ENCODE measurements at places on chromosomes 7 and 10.

GRCh38 chr7:117950601-117951260 is 77.5 kb upstream of the CTTNBP2 start:
- DNase-seq, result no peak

- peak; percentile 65 for DNase-seq
These were observed 12.7 kb upstream of the LARP4B start for GRCh38 chr10:944034-944831.

- no peak for DNase-seq
These were observed 45.3 kb downstream of the RGS10 start for GRCh38 chr10:119497243-119497642.

- DNase-seq, result no peak
These were observed 176.7 kb downstream of the EMX2 start for GRCh38 chr10:117718986-117719920.

- peak; percentile 47 for DNase-seq
These were observed 68.9 kb downstream of the MYOF start for GRCh38 chr10:93413252-93413689.

GRCh38 chr10:49139028-49139845 is 5.4 kb upstream of the FAM170B start:
- no peak for DNase-seq

DNA sequence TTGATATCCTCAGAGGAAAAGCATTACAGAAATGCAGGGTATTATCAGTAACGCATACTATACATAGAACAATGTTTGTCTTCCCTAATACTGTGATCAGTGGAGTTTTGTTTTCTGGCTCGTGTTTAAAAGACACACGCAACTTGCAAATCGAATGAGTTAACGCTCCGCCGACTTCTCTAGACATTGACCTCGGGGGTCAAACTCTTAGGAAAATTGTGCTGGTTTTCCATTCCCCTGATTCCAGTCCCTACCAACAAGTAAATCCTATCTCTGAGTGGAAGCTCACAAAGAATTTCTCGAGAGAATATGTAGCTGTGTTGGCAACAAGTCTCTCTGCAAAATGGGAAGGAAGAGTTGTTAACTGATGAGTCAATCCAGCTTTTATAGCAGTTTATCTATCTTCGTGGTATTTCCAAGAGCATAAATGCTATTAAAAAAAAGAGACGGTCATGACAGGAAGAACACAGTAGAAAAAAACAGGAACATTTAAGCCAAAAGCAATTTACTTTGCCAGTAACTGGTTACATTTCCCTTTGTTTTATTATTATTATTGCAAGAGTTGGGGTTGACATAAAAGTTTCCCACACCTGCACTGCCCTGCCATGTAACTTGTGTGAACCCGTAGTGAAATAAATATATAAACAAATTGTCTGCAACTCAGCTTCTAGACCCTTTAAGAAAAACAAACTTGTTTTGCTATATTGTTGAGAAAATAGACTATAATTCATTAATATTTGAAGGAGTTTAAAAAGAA is 144.4 kb downstream of the ARID5B start:
- no peak for DNase-seq

- DNase-seq, result no peak
These were observed 64.7 kb upstream of the DUSP5 start for GRCh38 chr10:110432814-110433565.

DNA sequence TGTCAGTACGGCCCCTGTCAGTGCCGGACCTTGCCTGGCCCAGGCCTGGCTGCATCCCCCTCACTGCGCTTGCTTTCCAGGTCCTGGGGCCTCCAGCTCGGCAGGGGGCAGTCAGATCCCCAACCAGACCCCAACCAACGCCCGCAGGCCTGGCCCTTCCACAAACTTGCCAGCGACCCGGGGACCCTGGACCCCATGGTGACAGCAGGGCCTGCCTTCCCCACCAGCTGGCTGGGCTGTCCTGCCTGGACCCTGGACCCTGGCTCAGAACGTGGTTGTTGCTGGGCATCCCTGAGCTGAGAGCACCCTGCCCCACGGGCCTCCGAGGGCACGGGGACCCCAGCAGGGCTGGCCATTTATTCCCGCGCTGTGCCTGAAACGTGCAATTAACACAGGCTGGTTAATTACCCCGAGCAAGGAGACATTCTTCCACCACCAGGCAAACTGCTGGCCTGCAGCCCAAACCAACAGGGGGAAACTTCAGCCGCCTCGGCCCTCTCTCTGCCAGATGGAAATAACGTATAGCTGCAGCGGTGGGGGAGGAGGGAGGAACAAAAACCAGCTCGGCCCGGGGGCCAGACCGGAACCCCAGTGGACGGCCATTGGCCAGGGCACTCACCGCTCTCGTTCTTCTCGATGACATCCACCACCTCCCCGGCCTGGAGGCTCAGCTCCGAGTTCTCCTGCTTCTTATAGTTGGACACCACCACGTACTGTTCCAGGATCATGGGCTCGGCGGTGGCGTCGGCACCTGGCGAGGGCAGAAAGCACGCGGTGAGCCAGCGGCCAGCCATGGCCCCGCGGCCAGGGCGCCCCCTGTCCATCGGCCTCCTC is 167.1 kb downstream of the NEURL1 start:
- peak; percentile 17 for DNase-seq

DNA sequence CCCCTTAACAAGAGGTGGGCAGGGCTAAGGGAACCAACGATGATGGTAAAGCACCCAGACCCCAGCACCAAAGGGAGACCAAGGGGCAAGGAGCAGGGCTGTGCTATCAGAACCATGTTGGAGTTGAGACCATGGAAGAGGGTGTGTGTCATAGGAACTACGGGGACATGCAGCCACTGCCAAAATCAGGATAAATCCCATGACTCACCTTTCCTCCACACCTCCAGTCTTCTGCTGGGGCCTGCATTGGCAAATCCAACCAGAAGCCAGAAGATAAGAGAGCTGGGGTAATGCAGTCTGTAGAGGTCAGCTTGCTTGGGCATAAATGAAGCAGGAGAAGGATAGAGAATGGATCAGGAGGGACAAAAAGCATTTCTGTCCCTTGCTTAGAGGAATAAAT is 42.7 kb upstream of the SMARCD3 start:
- no peak for DNase-seq

- no peak for DNase-seq
These were observed 100.2 kb downstream of the LRMDA start for GRCh38 chr10:75531571-75532031.

- DNase-seq, result no peak
These were observed 7.8 kb upstream of the DIP2C start for GRCh38 chr10:697097-697875.

All from CD4-positive, alpha-beta T cell treated with Interleukin-6 for 4 hours (primary cell).